Esophagus mucosa (tissue), 1 donor: ENCODE measurements at places on chromosomes 1 and 21.

- peak; percentile 87 for ATAC-seq
These were observed 45.7 kb downstream of the PLPP3 start for GRCh38 chr1:56533621-56534020.

DNA sequence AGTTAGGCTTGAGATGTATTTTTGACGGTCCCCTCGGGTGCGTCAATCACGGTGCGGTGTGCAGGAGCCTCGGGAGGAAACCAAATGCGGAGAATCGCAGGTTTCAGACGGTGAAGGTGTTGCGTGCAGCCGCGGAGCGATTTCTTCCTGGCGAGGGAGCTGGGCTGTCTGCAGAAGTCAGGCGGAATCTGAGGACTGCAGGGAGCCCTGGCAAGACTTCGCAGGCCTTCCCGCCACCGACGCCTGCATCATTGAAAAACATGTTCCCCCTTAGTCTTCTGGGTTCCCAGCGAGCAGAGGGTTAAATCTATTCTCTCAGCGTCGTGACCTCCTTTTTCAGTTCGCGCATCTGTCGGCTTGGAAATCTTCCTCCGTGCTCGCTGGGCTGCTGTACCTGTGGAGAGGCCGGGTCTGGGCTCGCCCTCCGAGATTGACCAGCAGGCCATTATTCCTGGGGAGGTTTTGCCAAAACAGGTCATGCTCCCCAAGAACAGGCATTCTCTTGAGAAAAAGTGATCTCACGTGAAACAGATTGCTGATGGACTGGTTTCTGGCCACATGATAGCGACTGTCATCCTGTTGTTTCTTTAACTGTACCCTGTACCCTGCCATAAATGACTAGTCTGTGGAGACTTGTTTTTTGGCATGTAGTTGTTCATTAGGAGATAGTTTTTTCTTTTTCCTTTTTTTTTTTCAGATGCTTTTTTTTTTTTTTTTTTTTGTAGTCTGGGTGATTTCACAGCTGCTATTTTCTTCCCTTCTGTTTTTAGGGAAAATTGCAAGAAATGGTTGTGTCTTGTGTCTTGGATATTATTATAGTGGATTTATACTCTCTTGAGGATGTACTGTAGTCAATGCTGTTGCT lies 894 bp downstream of the EPB41 start:
- peak; percentile 8 for ATAC-seq

DNA sequence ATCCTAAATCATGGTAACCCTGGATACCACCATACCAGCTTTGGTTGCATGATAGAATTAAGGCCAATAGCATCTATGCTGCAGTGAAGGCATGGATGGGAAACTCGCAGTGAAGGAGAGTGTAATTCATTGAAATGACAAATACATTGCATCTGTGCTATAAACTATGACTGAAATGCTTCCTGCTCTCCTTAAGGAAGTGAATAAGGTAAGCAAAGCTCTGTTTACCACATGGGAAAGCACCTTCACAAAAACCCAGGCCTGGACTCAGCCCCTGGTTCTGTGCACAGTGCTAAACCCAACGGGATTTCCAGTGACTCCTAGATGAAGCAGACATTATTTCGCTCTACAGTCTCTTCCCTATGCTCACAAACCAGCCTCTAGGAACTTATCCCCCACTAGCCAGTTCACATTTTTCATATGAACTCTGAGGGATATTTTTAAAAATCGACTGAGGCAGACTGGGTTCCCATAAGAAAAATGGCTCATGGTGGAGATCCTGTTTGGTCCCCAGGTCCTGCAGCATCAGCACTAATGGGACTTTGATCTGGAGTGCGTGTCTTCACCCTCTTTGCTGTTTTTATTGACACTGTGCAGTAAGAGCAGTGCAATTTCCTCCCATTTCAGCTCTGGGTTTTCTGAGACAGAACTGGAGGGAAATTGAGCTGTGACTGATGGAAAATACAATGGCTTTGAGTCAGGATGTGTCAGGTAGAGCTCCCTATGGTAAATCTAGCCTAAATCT lies 362.7 kb downstream of the SIPA1L2 start:
- ATAC-seq, result peak; percentile 58

DNA sequence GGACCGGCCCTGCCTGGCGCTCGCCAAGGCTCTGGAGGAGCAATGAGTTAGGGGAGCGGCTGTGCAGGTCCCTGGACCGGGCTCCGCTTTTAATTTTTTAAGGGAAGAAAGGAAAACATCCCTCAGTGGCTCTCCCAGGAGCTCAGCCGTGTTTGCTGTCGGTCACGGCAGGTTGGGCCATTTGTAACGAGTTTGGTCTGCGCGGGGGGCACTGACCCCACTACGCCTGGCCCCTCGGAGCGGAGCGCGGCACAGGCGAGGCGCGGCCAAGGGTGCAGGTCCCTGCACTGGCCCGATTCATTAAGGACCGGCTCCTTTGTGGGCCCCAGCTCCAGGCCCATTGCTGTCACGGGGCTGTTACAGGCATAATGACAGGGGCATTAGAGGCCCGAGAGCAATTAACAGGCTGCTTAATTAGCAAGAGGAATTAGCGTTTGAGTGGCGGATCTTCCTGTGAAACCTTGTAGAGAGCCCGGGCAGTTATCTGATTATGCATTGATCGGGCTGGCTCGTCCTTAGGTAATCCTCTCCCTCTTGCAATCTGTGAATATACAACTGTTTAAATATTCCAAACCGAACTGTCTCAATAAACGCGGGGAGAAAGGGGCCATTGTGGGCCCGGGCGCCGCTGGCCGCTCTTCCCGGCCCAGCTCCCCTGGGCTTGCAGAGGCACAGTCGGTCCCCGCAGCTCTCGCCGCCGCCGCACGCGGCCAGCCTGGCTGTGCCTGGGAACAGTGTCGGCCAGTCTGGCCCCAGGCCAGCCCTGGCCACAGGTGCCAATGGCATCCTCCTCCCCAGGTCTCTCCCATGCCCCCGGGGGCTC lies 56.8 kb downstream of the PRDM16 start:
- no peak for ATAC-seq

GRCh38 chr21:25687787-25688186 lies 46.9 kb downstream of the ATP5PF start:
- ATAC-seq, result no peak

DNA sequence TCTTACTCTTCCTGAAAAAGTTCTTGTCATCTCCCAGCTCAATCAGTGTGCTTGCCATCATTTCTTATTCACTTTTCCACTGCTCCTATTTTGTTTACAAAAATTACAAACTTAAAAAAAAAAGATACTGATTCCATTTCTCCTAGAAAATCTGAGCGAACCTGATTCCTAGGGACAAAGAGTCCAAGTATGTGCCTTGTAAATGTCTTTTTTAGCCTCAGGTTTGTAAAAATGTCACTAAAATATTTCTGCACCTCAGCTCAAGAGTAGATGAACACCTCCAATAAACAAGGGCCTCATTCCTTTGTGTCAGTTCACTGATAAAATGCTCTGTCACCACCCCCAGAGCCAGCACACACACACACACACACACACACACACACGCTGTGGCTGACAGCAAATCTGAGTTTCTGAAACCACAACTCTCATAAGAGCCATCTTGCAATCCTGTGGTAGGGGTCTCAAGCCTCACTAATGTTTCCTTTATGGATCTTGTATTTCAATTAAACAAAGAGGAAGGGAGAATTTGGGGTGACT lies 299.2 kb downstream of the PBX1 start:
- ATAC-seq, result no peak

- ATAC-seq, result no peak
These were observed 58.7 kb downstream of the TRABD2B start for GRCh38 chr1:47938520-47938919.

DNA sequence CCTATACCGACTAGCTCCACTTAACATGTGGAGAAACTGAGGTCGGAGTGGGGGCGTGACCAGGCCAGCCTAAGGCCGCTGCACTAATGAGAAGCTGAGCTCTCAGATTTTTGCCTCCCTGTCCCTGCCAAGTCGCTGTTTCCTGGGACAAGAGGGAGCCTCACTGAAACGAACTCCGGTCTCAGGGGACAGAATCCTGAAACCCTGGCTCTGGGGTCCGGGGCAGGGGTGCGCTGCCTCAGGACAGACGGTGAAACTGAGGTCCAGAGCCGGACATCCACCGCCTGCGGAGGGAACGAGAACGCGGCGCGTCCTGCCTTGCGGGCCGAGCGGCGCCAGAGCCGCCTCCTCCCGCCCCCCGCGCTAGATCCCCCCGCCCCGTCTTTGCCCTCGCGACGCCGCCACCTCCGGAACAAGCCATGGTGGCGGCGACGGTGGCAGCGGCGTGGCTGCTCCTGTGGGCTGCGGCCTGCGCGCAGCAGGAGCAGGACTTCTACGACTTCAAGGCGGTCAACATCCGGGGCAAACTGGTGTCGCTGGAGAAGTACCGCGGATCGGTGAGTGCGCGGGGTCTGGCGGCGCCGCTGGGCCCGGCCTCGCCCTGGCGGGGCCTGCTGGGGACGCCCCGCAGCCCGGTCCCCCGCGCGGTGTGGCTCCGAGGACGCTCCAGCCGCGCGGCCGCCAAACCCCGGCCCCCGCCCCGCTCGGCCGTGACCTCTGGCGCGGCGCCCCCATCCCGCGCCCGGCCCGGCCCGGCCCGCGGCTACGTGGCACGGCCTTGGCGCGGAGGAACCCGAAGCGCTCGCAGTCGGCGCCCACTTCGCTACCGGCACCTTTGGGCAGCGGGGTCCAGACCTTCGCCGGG lies at the start of gene GPX7:
TSS of gene GPX7 (plus strand) at position 381 of the 865 bp plus-strand sequence. CDS start at position 420, 39 bp downstream.
- ATAC-seq, result peak; percentile 44

DNA sequence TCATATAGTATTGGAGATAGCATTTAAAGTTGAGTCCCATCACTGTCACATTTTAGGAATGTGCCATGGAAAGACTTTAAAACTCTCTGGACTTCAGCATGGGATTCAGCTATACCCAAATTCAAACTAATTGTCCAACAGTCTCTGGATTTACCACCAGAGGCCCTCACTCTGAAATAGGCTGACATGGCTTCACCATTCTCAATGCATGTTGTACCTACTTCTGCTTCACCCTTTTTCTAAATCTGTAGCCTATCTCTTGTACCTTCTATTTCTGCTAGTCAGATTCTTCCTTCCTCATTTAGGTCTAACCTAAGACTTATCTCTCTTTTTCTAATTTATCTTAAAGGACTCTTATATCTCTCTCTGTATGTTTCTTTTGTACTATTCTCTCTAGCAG lies 512.7 kb upstream of the ZRANB2 start:
- ATAC-seq, result no peak

DNA sequence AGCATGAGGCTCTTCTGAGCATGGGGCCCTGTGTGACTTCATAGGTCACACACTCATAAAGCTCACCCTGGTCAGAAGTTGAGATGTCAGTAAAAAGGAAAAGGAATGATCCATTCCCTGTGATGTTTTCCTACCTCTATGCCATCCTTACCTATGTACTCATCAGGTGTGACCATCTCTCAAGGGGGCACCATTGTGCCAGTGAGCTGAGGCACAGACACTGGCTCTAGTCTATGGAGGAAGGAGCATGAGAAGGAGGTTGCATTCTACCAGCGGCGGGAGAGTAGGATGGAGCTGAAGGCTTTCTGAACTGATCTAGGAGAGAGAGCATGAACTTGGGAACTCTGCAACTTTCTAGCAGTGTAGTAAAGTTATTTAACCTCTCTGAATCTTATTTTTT lies 65.8 kb upstream of the RGL1 start:
- no peak for ATAC-seq

DNA sequence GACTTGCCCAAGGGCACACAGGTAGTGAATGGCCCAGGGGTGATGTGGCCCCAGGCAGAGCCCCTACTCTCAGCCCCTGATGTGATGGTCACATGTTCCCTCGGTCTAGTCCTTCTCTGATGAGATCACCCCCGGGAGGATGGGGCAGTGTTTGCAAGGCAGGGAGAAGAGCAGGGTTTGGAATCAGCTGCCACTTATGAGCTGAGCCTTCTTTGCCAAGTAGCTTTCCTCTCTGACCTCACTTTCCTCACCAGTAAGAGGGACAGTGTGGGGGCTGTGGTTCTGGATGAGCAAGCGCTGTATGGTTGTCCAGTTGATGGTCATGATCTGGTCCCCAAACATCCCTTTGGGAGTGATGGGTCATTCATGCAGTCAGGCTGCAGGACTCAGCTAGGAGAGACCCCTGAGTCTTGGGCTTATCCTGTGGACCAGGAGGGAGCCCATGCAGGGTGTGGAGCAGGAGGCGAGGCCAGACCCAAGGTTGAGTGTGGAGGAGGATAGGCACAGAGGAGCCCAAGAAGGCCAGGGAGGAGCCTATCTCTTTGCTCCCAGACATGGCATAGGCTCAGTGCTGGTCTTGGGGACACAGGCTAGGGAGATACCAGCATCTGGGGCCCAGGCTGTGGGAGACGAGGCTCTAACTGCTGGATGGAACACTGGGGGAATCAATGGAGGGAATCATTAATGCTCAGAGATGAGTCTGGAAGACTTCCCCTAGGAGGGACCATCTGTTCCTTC lies 15.9 kb upstream of the PEAR1 start:
- no peak for ATAC-seq

DNA sequence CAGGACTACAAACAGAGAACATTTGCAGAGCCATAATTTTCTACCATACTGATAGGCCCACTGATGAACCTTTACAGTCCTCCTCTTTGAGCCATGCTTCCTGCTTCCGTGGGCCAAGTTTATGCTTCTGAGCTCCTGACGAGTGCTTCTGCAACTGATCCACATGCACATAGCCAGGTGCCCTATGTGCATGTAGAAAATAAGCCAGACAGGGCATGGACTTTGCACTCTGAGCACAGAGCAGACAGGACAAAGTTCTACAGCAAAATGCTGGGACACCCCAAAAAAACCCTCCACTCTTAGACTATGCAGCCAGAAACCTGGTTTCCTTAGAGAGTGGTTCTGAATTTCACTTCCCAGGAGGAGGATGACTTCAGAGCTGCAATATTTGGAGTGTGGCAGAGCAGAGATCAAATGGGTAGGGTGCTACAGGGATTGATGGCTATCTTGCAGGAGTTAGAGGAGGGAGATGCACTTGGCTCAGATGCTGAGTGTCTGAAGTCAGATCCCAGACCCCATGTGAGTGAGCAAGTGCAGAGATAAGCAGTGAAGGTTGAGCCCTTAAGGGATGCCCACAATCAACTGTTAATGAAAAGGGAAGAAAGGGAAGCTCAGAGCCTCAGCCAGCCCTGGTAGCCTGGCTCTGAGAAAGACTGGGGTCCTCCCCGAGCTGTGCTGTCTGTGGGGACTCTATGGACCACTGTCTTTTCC lies 230.9 kb downstream of the DUSP10 start:
- ATAC-seq, result no peak

DNA sequence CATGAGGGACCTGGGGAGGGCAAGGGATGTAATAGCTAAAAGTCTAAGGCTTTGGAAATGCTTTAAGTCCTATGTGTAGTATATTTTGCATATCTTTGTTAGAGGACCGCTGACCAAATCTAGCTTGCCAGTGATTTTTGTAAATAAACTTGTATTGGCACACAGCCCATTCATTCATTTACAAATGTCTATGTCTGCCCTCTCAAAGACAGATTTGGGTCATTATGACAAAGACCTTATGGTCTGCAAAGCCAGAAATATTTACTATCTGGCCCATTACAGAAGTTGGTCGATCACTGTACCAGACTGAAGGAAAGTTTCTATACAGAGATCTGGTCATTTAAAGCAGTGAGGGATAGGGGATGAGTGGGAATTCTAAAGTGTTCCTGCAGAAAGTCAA lies 120.1 kb upstream of the RAVER2 start:
- no peak for ATAC-seq
